ENCODE measurements at places on chromosomes 4 and X. TPM values are rescaled to one million over a fixed set of nuclear protein-coding genes. Genes with fewer than 3 reads are reported as not detected.
A peak's percentile ranks its signal among the peaks of the same experiment; 100 is the strongest.

DNA sequence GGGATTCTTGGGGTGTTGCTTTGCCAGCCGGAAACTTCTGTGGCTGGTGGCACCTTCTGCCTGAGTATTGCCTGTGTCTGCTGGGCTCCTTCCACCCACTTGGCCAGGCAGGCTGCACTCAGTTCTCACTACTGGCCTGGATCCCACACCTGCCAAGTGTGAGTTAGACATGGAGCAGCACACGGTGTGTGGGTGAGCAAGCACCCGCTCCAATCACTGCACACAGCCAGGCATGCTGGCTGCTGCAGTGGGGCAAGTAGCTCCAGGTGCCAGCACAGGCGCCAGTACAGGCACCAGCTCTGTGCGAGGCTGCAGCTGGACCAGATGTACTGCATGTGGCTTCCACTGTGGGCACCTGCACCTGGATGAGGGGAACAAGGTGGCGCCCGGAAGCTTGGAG, 23.9 kb downstream of the DCUN1D4 start:
- DNase-seq, result no peak

DNA sequence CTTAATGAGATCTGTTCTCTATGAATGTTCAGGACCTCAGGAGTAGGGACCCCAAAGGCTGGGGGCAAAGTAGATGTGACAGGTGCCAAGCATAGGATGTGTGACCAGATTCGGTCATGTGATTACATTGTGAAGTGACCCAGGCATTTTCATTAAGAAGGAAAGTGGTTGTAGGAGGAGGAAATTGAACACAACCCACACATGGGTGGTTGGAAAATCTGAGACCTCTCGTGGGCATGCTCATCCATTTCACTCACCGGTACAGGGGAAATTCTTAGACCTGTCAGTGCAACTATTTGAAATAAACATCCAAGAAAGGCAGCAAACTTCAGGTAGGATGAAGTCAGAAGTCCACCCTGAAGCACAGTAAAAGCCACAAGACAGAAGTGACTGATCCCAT, 43.5 kb upstream of the CD99 start:
- DNase-seq, result no peak

DNA sequence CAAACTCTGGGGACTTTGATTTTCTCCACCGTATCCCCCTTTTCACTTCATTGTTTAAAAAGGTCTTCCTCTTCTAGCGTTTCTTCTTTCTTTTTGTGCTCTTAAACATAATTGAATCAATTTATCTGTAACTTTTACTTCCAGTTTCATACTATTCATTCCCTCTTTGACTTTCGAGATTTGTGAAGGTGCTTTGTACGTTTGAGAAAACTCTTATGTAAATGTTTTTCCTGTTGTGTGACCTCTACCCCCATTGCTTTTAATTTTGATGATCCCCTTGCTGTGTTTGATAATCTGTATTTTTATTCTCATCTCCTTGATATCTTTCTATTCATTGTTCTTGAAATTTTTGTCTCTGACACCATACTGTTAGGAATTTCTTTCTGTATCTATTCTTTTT, 4.8 kb downstream of the USP38 start:
- no peak for DNase-seq

- no peak for DNase-seq
Observed at GRCh38 chr4:39539089-39539611, 11.9 kb upstream of the UGDH start.

- peak; percentile 74 for DNase-seq
Observed at GRCh38 chrX:148500423-148501385, at the start of gene AFF2. Gene AFF2, plus strand, starts transcription at chrX:148500617. Its CDS starts 481 bp downstream, at chrX:148501098.

DNA sequence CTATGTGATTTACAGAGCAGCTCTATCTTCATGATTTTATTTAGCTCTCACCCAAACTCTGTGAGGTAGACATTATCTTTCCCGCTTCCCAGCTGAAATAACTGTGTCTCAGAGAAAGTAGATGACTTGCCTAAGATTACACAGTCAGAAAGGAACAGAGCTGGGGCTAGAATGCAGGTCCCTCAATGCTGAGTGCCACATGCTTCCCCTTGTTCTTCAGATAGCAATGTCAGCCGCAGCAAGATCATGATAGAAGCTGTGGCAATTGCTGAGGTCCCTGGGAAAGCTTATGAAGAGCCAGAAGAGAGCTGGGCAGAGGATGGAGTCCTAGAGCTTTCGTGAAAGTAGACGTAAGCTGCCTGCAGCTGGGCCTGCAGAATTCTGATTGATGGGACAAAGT, 11.1 kb upstream of the GABRE start:
- no peak for DNase-seq

GRCh38 chr4:145882604-145883003, 56.0 kb downstream of the ZNF827 start:
- no peak for DNase-seq

DNA sequence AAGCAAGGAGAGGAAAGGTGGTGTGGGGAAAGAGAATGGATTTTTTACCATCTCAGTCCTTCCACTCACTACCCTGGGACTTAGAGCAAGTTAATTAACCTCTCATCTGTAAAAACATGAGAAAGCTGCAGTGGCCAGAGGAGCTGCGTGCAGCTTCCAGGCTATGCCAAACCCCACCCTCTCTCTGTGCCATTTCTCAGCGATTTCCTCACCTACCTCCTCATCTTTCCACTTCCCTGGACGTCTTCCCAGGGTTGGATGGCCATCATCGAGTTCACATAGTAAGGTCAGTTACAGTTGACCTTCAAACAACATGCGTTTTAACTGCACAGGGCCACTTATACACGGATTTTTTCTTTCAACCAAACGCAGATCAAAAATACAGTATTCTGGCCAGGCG, 64.3 kb downstream of the SMIM20 start:
- no peak for DNase-seq

The OFD1 gene
- total RNA-seq, result 19.6 TPM

DNA sequence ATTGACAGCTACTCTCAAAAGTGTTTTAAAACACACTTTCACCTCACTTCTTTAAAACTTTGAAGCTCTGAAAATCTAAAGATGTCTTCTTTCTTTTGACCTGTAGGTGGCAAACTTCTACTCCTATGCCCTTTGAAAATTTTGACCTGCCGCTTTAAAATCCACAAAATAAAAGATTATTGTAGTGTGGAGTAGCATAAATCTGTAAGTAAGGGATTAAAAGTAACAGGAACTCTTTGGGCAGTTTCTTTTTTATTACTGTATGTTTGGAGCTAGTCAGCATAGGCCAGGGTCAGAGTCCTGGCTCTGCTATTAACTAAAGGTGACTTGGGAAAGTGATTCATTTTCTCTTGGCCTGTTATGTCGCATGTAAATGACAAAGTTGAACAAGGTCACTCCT, 25.5 kb downstream of the BBS12 start:
- DNase-seq, result no peak

DNA sequence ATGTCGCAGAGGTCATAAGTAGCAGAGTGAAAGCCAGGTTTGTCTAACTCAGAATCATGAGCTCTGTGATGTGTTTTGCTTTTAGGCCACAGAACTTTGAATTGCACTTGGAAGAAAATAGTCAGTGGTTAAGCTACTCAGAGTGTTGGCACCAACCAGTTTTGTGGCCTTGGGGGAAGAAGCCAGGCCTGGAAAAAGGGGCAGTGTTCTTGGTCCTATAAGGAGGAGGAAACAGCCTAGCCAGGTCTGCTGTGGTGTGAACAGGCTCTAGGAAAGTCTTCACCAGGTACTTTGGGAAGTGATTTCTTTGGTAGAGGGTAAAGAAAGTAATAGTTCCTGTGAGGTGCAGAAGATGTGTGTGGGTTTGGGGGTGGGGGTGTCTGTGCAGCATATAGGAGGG, 49.2 kb downstream of the FHIP1A start:
- peak; percentile 49 for DNase-seq

The SRPX2 gene
- total RNA-seq, result 0.98 TPM

GRCh38 chr4:86879641-86880040, 12.6 kb downstream of the C4orf36 start:
- no peak for DNase-seq

- no peak for DNase-seq
Observed at GRCh38 chr4:4332529-4332928, 42.5 kb downstream of the ZBTB49 start.

DNA sequence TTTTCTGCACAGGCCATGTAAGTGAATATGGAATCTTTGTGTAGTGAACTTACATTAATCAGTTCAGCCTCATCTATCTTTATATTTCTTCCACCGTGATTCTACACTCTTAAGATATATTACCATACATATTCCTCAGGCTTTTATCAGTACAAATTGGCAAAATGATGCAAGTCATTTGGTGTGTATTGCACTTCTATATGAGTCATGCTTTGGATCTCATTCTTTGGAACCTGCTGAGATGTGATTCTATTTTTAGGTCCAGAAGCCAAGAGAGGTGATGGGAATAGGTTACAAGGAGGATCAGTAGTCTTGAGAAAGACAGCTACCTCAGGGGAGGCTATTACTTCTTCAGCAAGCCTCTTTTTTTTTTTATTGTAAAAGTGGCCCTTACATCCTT, 204.4 kb downstream of the ZNF330 start:
- DNase-seq, result no peak

DNA sequence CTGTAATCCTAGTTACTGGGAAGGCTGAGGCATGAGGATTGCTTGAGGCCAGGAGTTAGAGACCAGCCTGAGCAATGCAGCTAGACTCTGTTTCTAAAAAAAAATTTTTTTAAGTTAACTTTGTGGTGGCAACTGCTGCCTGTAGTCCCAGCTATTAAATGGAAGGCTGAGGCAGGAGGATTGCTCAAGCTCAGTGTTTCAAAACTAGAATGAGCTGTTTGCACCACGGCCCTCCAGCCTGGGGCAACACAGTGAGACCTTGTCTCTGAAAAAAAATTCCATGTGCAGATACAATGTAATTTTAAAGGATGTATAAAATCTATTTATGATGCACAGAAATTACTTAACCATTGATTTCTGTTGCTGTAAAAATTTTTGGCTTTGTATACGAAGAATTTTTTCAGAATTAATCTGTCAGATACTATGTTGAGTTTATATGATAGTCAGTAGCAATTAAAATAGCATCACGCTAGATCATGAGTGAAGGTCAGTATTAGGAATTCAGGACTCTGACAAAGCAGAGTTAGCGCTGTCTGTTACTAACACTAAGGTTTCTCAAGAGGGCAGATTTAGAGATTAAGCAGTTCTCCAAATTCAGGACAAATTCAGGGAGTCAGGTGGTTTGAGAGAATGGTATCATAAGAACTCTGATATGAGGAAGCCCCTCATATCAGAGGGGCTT, 8.3 kb upstream of the AGA start:
- DNase-seq, result no peak

The LONRF3 gene
- total RNA-seq, result 4.9 TPM

- no peak for DNase-seq
Observed at GRCh38 chrX:103999234-103999633, 14.3 kb downstream of the H2BW1 start.

The MGARP gene
- not detected for total RNA-seq

- no peak for DNase-seq
Observed at GRCh38 chr4:83178029-83178428, 63.5 kb upstream of the PLAC8 start.

- DNase-seq, result no peak
Observed at GRCh38 chr4:123853651-123854050, 457.1 kb downstream of the SPRY1 start.

The TBX22 gene
- total RNA-seq, result not detected

The ITM2A gene
- total RNA-seq, result 14.2 TPM

DNA sequence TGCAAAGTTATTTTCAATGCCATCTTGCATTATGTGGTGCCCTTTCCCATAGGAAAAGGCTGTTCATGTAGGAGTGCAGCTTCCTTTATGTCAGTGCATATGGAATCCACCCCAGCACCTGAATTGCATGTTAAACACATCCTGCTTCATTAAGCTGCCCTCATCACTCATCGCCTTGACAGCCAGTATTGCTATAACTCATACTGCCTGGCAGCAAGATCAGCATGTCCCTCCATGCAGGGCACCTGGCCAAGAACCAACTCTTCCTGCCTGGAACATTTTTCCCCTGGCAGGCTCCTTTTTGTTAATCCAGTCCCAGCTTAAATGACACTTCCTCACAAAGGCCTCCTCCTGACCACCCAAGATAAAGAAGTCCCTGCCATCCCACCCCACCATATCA, 23.5 kb upstream of the CA5B start:
- DNase-seq, result peak; percentile 36

GRCh38 chr4:159977907-159978617, 875.2 kb downstream of the RAPGEF2 start:
- no peak for DNase-seq
